Liver (tissue), 10 donors: ENCODE measurements at places on chromosomes 1 and 21.

GRCh38 chr1:46493316-46494032 lies 3.8 kb downstream of the DMBX1 start:
- H3K4me1 ChIP-seq = peaks cover 5% of the 10 kb centered on the region
- no peak for DNase-seq
- peaks cover 19% of the 10 kb centered on the region for H3K27me3 ChIP-seq
- no peaks in the 10 kb centered on the region for H3K36me3 ChIP-seq

GRCh38 chr1:65658122-65658521 lies 134.6 kb upstream of the PDE4B start:
- H3K36me3 ChIP-seq = no peaks in the 10 kb centered on the region
- DNase-seq = no peak
- no peaks in the 10 kb centered on the region for H3K4me1 ChIP-seq
- H3K27ac ChIP-seq = no peak overlapping the region
- no peak overlapping the region for H3K4me3 ChIP-seq

DNA sequence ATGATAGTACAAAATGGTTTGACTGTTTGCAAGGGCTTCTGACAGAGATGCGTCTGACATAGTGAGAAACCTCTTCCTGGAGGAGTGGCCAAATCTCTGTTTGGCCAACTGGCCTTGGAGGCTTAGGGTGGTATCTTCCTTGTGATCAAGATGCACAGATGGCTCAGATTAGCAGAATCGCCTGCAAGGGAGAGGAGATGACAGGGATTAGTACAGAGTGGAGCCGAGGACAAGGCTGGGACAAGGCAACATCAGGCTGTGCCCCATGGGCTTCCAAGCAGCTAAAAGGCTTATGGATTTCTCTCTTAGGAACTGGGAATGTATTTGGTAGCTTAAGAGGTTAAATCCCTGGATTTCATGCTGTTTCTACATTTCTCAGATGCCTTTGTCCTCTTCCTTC lies 379.1 kb downstream of the SIPA1L2 start:
- H3K36me3 ChIP-seq = no peaks in the 10 kb centered on the region
- H3K27me3 ChIP-seq = no peaks in the 10 kb centered on the region
- H3K27ac ChIP-seq = no peak overlapping the region
- H3K4me3 ChIP-seq = no peak overlapping the region

GRCh38 chr1:36134505-36135329 lies 9.7 kb upstream of the COL8A2 start:
- H3K27ac ChIP-seq = no peak overlapping the region
- no peaks in the 10 kb centered on the region for H3K4me1 ChIP-seq
- H3K27me3 ChIP-seq = no peaks in the 10 kb centered on the region
- H3K36me3 ChIP-seq = peaks cover 4% of the 10 kb centered on the region
- no peak overlapping the region for H3K4me3 ChIP-seq

DNA sequence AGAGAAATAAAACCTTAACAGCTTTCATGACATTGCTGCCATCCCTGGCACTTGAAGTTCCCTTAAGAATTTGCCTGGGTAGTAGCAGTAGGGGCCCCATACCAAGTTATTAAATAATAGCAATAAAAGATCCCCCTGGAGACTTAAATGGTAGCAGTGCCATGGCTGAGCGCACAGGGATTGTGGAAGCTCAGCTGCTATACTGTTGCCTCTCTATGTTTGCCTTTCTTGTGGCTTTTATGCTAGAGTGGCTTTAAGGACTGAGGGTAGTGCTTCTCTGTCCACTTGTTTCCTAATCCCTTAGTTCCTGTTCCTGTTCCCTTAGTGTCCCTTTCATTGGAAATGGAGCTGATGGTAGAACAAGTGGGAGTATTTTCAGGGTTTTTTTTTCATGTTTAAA lies 42.1 kb downstream of the NCF2 start:
- no peaks in the 10 kb centered on the region for H3K4me1 ChIP-seq
- DNase-seq = no peak
- no peak overlapping the region for H3K4me3 ChIP-seq
- peaks cover 69% of the 10 kb centered on the region for H3K36me3 ChIP-seq
- no peaks in the 10 kb centered on the region for H3K27me3 ChIP-seq
- H3K27ac ChIP-seq = no peak overlapping the region
